Thyroid gland (tissue), 4 donors: ENCODE measurements at places on chromosomes 5 and 9.

- DNase-seq, result no peak
These were observed 247.9 kb upstream of the TRPC7 start for GRCh38 chr5:136613230-136613629.

GRCh38 chr9:13278368-13279246 lies 885 bp downstream of the MPDZ start:
- DNase-seq, result peak; percentile 47

DNA sequence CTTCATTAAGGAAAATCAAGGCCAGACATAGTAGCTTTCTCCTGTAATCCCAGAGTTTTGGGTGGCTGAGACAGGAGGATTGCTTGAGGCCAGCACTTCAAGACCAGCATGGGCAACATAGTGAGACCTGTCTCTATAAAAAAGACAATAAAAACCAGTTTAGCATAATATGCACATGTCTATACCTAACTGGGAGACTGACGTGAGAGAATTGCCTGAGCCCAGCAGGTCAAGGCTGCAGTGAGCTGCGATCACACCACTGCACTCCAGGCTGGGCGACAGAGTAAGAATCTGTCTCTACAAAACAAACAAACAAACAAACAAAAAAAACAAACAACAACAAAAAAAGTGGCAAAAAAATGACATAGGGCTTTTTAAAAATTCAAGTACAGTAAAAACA lies 820.8 kb downstream of the MTRR start:
- DNase-seq, result no peak

GRCh38 chr5:77211691-77212047 lies 1.2 kb downstream of the PDE8B start:
- no peak for DNase-seq

DNA sequence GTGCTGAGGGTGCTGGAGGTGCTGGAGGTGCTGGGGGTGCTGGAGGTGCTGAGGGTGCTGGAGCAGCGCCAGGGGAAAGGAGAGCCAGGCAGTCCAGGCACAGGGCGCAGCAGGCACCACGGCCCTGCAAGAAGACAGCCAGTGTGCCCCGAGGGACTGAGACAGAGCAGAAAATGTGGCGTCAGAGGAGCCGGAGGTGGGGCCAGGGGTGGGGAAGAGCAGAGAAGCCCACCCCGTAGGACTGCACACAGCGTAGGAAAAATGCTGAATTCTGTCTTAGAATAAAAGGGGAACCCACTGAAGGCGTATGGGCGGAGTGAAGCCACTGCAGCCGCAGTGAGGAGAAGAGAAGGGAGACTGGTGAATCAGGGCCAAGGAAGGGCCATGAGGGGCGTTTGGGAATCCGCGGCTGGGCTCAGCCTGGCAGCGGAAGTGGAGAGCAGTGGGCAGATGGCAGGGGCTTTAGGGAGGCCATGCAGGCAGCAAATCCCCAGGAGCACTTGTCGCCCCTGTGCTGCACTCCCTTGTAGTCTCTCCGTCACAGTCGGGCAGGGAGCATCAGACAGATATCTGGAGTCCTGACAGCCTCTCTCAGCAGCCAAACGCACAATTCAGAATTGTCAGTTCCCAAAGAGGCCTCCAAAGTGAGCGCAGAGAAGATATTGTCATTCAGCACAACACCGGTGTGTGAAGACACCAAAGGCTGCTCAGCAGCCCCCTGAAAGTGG lies 35.9 kb upstream of the LECT2 start:
- no peak for DNase-seq

DNA sequence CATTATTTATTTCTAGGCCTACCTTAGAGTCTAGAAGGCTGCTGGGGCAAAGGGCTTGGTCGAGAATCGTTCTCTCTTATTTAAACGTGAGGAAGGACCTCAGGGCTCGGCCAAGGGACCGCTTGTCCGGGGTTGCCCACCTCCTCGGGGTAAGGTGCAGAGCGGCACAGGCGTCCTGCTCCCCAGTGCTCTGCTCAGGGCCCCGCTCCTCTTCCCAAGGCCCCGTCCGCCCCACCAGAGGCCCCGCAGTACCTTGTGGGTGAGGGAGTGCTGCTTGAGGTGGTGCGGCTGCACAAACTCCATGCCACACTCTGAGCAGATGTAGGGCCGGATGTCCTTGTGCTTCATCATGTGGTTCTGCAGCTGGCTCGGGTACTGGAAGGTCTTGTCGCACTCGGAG lies 47.3 kb downstream of the ZNF366 start:
- DNase-seq, result no peak

DNA sequence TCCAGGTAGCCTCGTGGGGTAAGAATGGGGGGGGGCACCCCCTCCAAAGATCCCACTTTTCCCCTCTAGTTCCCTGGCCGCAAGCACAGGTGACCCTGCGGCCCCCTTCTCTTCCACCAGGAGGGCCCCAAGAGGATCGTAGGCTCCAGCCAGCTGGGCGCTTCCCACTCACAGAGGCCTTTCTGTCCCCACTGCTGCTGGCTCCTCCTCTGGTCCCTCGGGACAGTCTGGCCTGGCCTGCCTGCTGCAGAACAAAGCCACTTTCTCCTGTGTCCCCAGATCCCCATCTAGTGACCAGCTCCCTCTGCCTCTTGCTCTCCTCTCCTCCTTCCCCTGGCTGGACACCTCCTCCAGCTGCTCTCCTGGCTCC lies 534 bp upstream of the SAPCD2 start:
- no peak for DNase-seq

DNA sequence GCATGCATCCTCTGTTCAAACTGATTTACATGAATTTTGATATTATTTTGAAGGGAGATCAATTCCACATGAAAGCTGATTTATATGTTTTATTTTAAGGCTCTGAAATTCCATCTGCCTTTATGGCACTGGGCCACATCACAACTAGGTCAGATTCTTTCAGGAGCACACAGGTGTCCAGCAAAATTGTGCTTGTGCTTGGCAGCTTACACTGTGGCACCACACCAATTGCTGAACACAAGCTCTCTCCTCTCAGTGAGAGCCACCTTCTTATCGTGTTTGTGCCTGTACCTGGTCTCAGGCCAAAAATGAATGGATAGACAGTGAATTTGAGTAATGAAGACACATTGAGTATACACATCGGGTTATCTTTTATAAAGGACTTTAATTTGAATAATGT lies 200.4 kb downstream of the CDH10 start:
- no peak for DNase-seq

DNA sequence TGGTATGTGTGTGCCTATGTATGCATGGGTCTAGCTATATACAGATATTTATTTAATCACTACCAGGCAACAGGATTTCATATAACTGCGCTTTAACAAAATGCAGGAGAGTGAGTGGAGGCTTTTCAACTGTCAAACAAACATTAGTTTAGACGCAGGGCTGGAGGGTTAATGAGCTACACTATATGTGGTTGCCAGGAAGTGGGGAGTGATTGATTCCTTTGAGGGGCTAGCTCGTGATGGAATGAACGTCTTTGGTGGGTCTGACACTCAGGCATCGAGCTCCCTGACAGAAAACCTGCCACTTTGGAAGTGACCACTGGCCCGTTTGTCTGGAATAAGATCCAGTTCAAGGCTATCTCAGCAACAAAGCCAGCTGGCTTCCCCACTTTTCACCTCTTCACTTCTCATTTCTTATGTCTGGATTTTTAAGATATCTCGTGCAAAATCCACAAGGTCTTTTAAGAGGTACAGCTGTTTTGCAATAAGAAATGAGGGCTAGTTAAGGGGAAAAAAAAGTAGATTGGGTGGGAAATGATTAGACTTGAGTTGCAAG lies 78.0 kb downstream of the CFAP77 start:
- DNase-seq, result no peak

DNA sequence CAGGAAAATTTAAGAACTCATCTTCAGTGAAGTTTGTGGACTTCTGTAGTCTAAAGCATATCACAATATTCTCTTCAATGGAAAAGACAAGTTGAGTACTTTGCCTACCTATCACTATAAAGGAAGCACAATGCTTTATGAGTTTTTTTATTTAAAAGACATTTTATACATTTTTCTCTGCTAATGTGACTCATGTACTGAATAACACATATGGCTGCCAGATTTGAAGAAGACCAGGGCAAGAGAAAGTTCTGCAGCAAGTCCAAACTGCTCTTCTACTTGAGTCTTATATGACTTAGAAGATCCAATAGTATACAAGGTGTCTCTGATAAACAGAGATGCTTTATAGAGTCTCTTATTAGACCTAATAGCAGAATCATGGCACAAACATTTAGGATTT lies 978.4 kb downstream of the TLE4 start:
- no peak for DNase-seq

DNA sequence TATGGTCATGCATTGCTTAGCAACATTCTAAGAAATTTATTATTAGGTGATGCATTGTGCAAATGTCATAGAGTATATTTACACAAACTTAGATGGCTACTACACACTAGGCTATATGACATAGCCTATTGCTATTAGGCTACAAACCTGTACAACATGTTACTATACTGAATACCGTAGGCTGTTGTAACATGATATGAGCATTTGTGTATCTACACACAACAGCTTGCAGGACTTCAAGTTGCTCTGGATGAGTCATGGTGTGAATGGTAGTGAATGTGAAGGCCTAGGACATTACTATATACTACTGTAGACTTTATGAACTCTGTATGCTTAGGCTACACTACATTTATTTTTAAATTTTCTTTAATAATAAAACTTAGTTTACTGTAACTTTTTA lies 107.2 kb upstream of the MAMDC2 start:
- no peak for DNase-seq

GRCh38 chr5:41870627-41871048 lies 413 bp upstream of the OXCT1 start:
- no peak for DNase-seq

GRCh38 chr5:107149243-107150005 lies 521.3 kb downstream of the EFNA5 start:
- no peak for DNase-seq
